Stimulated activated CD8-positive, alpha-beta memory T cell treated with anti-CD3 and anti-CD28 coated beads, Interleukin-2, amount 100 ng/mL, for 48 hours (primary cell): ENCODE measurements at places on chromosomes 7 and 10.

DNA sequence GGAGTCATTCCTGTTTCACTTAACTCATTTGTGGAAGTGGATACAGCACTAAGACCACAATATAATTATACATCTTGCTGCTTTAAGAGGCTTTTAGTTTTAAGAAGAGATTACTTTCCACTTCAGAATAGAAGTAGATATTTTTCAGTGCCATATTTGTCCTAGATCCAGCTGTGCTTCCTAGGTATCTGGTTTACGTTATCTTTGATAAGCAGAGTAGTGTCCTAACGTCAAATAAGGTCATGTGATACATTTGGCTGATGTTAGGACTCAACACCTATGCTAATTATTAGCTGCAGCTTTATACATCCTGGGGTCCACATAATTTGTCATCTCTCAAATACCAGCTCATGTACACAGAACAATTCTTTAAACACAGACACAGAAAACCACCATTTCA lies 196.2 kb upstream of the SMIM30 start:
- no peak for DNase-seq

DNA sequence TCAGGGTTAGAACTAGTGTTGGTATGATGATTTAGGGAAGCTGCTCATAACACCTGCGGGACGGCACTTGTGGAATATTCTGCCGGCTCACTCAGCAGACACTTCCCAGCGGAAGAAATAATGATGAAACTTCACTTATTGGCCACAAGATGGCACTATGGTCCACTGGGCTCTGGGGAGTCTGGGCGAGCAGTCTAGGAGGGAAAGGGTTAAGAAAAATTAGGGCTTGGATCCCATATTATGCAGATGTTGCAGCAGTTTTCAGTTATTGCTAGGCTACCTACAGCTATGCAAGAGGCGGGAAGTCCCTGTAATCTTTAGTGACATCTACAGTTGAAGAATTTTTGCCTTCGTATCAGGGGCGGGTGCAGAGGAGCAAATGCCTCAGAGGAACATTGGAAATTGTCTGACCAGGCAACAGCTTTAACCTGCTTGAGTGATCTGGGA lies 238.7 kb upstream of the PRSS58 start:
- no peak for DNase-seq

DNA sequence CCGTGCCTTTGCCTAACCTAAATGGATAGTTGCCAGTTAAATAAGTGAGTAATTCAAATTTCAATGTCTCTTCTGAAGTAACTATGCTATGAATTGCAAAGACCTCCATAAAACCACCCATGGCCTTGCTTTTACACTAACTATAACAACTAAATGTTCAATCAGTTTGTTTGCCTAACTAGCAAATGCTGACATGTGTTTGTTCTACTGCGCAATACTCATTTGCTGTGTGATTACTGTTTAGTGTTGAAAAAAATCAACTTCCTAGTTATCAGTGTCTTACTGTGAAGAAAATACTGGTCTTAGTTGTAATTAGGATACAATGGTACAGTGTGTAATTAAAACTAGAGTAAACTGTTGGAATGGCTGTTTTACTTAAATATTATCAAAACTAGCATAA lies 47.3 kb upstream of the GATAD1 start:
- DNase-seq = no peak

GRCh38 chr10:11849277-11849676 lies 26.1 kb downstream of the PROSER2 start:
- no peak for DNase-seq

DNA sequence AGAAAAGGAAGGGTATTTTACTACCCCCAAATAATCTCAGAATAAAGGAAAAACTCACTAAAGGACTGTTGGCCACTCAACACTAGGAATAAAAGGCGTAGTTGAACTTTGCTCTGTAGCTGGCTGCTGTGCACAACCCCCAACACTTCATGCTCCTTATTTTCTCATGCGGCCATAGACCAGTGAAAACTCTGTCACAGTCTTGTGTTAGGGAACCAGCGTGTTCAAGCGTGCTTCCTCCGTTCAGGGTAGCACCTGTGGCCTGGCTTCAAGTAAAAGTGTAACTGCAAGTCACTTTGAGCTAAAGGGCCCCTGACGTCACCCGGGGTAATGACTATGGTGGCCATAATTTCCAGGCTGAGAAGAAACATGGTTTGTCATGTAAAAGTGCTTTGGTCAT lies 27.0 kb downstream of the BLNK start:
- no peak for DNase-seq

DNA sequence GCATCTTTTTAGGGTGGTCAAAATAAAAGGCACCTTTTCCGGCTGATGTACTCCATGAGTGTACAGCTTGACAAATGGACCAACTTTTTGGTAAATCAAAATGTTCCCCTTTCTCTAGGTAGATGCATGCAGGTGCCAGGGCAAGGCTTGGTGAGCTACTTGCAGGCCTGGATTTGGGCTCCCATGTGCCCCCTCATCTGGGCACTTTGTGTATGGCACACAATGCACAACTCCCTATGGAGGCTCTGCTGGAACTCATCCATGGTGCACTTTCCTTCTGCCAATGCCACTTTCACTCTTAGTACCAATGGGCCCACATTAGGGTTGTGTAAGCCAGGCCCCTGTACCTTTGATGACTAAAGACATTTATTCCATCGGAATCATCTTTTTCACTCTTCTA lies 300.8 kb downstream of the SDHAF3 start:
- no peak for DNase-seq

DNA sequence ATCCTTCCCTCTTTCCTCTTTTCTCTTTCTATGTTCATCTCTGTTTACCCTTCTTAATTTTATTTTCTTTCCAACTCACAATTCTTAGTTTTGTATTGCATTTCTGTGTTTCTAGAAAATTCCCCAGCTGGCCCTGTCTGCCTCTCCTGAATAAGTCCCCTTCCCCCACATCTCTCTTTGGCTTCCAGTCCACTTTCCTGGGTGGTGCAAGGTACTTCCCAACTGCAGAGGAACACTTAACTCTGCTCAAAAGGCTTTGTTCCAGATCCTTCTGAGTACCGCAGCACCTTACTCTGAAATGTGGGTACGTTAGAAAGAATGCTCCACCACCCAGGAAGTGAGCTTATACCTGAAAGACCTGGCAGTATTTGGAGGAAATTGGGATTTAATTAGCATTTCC lies 227.0 kb downstream of the TMEM178B start:
- DNase-seq = no peak
